Fibroblast of lung (primary cell): ENCODE measurements at places on chromosomes 12 and 14. TPM values are rescaled to one million over a fixed set of nuclear protein-coding genes. Genes with fewer than 3 reads are reported as not detected.

- no peaks in the 10 kb centered on the region for H3K4me1 ChIP-seq
- no peak overlapping the region for H3K27ac ChIP-seq
These were observed 40.0 kb upstream of the DAAM1 start for GRCh38 chr14:59148334-59148900.

DNA sequence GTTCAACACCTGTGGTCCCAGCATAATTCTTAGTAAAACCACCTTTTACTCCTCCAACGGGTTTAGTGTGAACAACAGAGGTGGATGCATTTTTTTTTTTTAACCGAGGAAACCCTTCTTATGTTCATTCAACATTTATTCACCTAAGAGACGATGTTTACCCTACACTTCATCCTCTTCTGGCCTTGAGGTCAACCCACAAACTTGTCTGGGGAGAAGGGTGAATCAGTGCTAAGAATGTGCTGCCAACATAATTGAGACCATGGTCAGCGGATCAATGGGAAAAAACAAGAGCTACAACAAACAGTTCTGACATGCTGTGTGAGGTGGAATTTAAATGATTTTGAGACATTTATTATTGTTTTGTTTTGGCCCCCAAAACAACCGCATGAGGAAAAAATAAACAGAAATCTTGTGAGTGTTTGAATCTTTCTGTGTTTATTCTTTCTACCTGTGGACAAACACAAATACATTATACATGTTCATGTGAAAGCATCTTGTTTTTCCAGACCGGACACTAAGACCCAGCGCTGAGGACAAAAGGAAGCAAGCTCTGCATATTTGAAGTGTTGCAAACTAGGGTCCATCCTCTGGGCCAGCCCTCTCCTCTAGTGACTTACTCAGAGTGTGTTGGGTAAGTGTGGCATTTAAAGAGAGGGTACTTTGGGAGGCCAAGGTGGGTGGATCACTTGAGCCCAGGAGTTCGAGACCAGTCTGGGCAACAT, 5.1 kb upstream of the USP30 start:
- no peaks in the 10 kb centered on the region for H3K36me3 ChIP-seq
- no peak overlapping the region for H3K27ac ChIP-seq
- peak; percentile 28 for DNase-seq
- H3K27me3 ChIP-seq: no peaks in the 10 kb centered on the region
- H3K4me1 ChIP-seq: no peaks in the 10 kb centered on the region
- no peak overlapping the region for H3K4me3 ChIP-seq

DNA sequence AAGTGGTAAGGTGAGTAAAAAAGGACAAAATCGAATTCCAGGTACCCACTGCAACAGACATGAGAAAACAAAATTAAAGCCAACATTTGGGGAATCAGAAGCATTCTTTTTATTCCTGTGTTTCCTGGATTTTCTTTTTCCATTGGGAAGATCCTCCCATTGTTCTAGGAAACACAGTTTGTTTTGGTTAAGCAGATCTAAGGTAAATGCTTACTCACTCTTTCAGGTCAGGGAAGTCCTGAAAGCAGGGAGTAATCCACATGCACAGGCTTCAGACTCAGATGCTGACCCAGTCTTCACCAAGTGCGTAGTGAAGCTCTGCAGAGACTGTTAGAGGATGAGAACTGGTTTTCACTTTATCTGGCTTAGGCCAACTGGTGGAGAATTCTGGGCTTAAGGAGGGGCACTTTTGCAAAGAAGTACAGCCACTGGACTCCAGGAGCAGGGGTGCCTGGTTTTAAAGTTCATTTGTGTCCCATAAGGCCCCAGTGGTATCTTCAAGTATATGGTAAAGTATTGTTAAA, 57.7 kb downstream of the RPAP3 start:
- no peaks in the 10 kb centered on the region for H3K36me3 ChIP-seq
- H3K4me1 ChIP-seq: peaks cover 7% of the 10 kb centered on the region
- H3K4me3 ChIP-seq: no peak overlapping the region
- H3K27ac ChIP-seq: no peak overlapping the region
- no peaks in the 10 kb centered on the region for H3K27me3 ChIP-seq

DNA sequence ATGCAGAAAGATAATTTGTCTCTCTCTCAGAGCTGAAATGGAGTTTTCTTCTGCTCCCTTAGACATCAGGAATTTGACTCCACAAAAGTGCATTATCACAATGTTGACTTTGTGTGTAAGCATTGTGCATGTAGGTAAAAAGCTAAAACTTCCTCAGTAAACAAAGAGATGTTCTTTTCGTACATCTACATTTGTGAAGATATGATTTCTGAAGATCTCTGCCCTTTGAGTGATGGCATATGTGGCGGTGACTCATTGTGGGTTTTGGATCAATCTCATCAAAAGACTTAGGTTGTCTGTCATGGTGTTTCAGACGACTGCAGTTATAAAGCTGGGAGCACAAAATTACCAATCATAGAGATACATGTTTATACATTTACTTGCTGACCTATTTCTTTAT, 411.4 kb upstream of the LMO3 start:
- H3K27me3 ChIP-seq: no peaks in the 10 kb centered on the region
- no peak overlapping the region for H3K27ac ChIP-seq
- no peaks in the 10 kb centered on the region for H3K4me1 ChIP-seq
- DNase-seq: no peak

- no peaks in the 10 kb centered on the region for H3K36me3 ChIP-seq
- no peaks in the 10 kb centered on the region for H3K4me1 ChIP-seq
- DNase-seq: no peak
- no peak overlapping the region for H3K4me3 ChIP-seq
- H3K27me3 ChIP-seq: no peaks in the 10 kb centered on the region
- H3K27ac ChIP-seq: no peak overlapping the region
These were observed 64.4 kb downstream of the TTLL5 start for GRCh38 chr14:75725481-75725880.

- no peak overlapping the region for H3K27ac ChIP-seq
- no peaks in the 10 kb centered on the region for H3K36me3 ChIP-seq
- H3K27me3 ChIP-seq: no peaks in the 10 kb centered on the region
These were observed 53.3 kb downstream of the TMX1 start for GRCh38 chr14:51293149-51293911.

- no peak for DNase-seq
- peaks cover 5% of the 10 kb centered on the region for H3K4me1 ChIP-seq
- no peaks in the 10 kb centered on the region for H3K36me3 ChIP-seq
- H3K4me3 ChIP-seq: no peak overlapping the region
- H3K27me3 ChIP-seq: no peaks in the 10 kb centered on the region
- no peak overlapping the region for H3K27ac ChIP-seq
These were observed 291.8 kb upstream of the TBX3 start for GRCh38 chr12:114975640-114976310.

The ASPG gene
- total RNA-seq: not detected in 2 replicates

The TRHDE gene
- 5.9 and 7.3 TPM in 2 replicates for total RNA-seq

The CLEC7A gene
- not detected in 2 replicates for total RNA-seq
